Glomerular endothelial cell (primary cell): ENCODE measurements at places on chromosomes 5 and 9. TPM values are rescaled to one million over a fixed set of nuclear protein-coding genes. Genes with fewer than 3 reads are reported as not detected.

LRRC70 gene
- 27.5 and 29.4 TPM in 2 replicates for total RNA-seq

SNCAIP gene
- total RNA-seq, result 18.4 and 44.8 TPM in 2 replicates

ABCA1 gene
- 36.5 and 45.9 TPM in 2 replicates for total RNA-seq

COL15A1 gene
- 1.5 and 5.8 TPM in 2 replicates for total RNA-seq

GABRP gene
- 0.29 and 0.41 TPM in 2 replicates for total RNA-seq

CD274 gene
- 15.5 and 18.2 TPM in 2 replicates for total RNA-seq

STK32A gene
- total RNA-seq, result not detected in 2 replicates

C5orf52 gene
- total RNA-seq, result not detected in 2 replicates

FLT4 gene
- total RNA-seq, result 97.3 and 203 TPM in 2 replicates

CDH6 gene
- 6.7 and 22.1 TPM in 2 replicates for total RNA-seq

NDOR1 gene
- total RNA-seq, result 10.3 and 12.8 TPM in 2 replicates

SLC34A1 gene
- not detected in 2 replicates for total RNA-seq

DDX4 gene
- not detected in 2 replicates for total RNA-seq

DPYSL3 gene
- 67.0 and 145 TPM in 2 replicates for total RNA-seq
